ENCODE measurements at places on chromosomes 3 and 15.

DNA sequence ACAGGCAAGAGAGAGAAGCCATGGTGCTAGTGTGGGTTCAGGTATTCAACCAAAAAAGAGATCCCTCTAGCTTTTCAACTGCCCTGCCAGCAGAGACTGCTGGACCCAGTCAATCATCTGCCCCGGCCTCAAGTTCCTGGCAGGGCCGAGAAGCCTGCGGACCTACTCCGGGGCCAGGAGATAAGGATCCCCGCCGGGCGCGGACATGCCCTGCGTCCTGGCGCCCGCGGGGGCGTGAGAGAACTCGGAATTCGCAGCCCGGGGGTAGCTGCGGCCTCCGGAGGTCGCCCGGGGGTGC is 821 bp upstream of the MAGI1 start:
- DNase-seq = no peak

GRCh38 chr15:63587527-63587926 is 9.7 kb upstream of the FBXL22 start:
- no peak for DNase-seq

DNA sequence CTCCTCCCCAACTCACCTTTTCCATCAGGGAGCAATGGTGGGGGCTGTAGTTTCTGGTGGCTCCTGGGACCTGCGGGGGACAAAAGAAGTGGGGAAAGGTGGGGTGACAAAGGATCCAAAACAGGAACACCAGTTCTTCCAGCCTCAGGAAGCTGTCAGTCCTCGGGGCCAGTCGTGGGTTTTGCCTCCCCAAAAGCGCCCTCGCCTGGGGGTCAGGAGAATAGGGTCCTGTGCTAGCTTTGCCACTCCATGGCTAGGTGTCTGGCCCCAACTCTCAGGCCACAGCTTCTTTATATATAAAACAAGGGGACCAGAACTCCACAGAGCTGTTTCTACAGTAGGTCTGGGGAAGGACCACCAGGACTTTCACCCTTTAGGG is 4.0 kb downstream of the CCDC9B start:
- DNase-seq = no peak

- DNase-seq = no peak
These were observed 10.4 kb downstream of the TMEM41A start for GRCh38 chr3:185488465-185488864.

GRCh38 chr15:78087951-78088772 is 4.2 kb upstream of the SH2D7 start:
- no peak for DNase-seq

DNA sequence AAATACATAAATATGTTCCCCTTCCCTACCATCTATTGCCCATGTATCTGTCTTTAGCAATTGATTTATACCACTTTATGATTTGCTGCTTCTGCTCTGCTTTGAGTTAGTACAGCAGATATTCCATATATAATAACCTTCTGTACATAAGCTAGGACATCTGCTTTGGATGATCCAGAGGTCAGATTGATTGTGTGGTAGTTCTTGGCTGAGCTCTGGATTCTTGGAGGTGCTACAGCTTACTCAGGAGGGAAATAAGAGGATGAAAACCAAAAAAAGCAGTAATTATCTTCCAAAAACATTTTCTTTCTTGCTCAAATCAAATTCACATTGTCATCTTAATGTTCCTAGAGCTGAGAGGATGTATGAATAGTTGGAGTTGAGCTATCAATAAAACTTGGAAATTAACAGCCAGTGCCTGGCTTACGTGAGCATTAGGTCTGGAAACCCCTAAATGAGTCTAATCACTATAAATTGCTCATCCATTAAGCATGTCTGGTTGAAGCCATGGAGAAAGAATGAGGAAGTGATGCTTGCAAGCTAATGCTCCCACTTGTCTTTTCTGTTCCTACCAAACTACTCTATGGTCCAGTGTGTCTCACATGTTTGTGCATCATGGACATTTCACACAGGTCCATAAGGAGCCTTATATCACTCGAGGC is 36.3 kb upstream of the TMEM42 start:
- DNase-seq = peak; percentile 18

DNA sequence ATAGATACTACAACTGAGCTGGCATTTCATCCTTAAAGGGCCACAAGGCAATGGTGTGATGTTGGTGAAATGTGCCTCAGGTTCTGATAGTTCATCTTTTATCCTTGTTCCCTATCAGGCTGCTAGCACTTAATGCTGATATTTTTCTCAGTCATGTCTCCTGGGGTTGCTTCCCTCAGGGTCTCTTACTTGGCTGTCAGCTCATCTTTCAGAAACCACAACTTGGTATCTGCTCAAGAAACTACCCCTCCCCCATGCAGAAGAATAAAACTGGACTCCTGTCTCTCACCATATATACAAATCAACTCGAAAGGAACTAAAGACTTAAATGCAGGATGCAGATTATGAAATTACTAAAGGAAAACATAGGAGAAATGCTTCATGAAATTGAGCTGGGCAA is 308.1 kb downstream of the CHST2 start:
- DNase-seq = no peak

- no peak for DNase-seq
These were observed 29.0 kb upstream of the ZNF710 start for GRCh38 chr15:89972085-89972484.

DNA sequence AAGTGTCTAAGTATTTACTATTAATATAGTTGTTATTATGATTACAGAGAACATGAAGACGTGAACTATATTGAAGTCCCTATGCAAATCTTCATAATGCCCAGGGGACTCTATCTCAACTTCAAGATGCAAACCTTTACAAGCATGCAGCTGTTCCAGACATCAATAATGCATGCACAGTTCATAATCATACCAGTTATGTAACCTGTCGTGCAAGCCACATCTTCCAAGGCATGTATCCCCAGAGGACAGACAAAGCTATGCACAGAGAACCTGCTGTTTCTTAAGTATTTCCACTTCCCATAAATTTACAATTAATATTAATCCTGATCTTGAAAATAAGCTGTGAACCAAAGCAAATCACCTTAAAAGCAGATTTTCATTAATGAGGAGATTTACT is 534.1 kb downstream of the TUSC7 start:
- DNase-seq = no peak

DNA sequence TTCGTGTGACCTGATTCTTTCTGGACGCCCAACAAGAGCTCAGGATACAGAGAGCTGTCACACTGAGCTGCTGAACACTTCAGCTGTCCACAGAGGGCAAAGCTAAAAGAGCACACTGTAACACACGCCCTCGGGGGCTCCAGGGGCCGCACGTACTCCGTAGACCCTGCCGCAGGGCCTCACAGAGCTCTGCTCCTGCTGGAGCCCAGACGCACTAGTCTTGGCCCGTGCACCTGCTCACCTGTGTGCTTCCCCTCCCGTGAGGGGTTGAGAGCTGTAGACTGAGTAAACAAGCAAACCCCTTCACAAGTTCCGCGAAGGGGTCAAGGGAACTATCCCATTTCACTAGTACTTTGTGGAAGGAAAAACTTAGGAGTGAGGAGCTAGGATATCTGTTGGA is 30.7 kb upstream of the TUSC7 start:
- DNase-seq = no peak
